Osteocyte (in vitro differentiated cells): ENCODE measurements at places on chromosomes 16 and 17. TPM values are rescaled to one million over a fixed set of nuclear protein-coding genes. Genes with fewer than 3 reads are reported as not detected.

CCL15 gene
- total RNA-seq = not detected in 2 replicates

TMIGD1 gene
- not detected in 2 replicates for total RNA-seq

DNA sequence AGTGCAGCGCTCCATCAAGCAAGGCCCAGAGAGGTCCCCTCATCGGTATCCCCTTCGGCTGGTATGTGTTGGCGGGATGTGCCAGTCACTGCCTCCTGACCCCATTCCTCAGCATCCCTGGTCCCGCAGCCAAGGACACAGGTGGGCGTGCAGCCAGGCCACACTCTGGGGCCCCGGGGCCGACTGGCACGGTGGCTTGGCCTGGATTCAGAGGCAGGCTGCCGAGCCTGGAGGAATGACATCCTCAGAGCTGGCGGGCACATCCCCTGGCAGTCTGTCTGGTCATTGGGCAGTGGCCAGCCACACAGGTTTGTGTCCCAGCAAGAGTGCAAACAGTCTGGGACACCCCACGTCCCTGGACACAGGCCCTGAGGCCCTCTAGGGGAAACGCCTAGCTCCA is 111.1 kb downstream of the SDK2 start:
- no peak overlapping the region for H3K27ac ChIP-seq
- no peak overlapping the region for H3K4me3 ChIP-seq
- no peaks in the 10 kb centered on the region for H3K36me3 ChIP-seq
- H3K27me3 ChIP-seq = no peaks in the 10 kb centered on the region
- peaks cover 13% of the 10 kb centered on the region for H3K4me1 ChIP-seq

DNA sequence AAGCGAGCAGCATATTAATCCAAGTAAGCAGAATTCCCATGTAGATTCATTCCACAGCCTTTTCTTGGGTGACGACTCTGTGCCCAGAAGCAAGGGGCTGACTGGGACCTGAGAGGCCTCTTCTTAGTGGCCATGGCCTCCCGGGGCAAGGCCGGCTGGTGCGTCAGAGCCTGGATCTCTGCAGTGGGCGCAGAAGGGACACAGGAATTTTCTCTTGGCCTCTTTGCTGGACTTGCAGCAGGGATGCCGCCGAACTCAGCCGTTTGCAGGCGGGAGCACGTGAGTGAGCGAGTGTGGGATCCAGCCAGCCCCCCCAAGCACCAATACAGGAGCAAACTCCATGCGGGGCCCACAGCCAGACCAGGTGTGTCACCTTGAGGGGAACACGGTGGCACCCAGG is 151.8 kb downstream of the RPTOR start:
- H3K4me3 ChIP-seq = no peak overlapping the region
- H3K27me3 ChIP-seq = no peaks in the 10 kb centered on the region
- H3K4me1 ChIP-seq = peaks cover 25% of the 10 kb centered on the region
- no peaks in the 10 kb centered on the region for H3K36me3 ChIP-seq

PCGF2 gene
- 66.1 and 66.9 TPM in 2 replicates for total RNA-seq
